SK-N-MC (cell line): ENCODE measurements at places on chromosomes 3 and 15.

DNA sequence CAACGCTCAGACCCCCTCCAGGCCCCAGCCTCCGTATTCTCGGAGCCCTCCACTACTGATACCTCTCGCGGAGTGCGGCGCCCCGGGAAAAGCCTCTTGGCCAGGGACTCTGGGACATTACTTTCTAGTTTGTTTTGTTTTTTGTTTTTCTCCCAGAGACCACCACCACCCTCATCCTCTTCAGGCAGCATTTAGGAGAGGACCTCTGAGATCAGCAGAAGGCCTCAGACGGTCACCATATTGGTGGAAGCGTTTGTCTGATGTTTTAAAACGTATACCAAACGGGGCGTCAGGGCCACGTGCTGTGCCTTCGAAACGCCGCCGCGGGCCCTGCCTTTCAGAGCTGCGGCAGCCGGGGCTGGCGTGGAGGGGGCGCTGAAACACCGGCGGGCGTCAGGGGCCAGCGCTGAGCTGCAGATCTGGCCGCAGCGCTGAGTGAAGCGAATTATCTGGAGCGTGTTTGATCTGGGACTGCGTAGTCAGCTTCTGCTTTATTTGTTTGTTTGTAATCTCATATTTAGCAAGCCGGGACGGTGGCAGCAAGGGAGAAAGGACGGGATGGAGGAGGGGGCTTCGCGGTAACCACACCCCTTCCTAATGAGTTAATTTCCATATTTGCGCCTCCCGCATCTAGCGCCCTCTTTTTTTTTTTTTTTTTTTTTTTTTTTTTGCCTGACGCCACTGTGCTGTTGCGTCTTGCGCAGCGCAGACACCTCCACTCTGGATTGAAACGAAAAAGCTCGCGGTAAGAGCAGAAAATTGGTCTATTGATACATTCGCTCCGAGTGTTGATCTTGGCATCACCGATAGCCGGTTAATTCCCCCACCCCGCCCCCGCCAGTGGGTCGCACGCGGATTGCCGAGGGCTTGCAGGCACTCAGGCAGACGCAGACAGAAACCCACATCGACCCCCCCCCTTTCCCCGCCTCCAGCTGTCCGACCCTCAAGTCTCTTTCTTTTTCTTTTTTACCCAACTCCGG is 14.9 kb downstream of the SOX2 start:
- DNase-seq = no peak

DNA sequence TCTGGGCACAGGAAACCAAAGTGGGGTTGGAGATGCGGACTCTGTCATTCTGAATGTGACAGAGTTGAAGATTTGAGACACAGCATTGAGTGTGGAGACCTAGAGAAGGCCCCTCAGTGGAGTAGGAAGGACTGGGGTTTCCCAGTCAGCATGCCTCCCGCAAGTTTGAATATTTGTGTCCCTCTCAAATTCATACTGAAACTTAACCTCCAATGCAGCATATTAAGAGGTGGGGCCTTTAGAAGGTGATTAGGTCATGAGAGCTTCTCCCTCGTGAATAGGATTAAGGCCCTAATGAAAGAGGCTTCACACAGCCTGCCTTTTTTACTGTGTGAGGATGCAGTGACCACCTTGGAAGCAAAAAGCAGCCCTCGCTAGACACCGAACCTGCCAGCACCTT is 8.0 kb downstream of the HDDC3 start:
- no peak for DNase-seq

- DNase-seq = no peak
Measured at GRCh38 chr15:81889485-81889881, 156.3 kb downstream of the MEX3B start.

- DNase-seq = no peak
Measured at GRCh38 chr3:45566951-45567411, 27.6 kb upstream of the LIMD1 start.

GRCh38 chr3:120092474-120092873 is 1.8 kb downstream of the GSK3B start:
- no peak for DNase-seq

- no peak for DNase-seq
Measured at GRCh38 chr3:144128108-144128892, 156.7 kb downstream of the DIPK2A start.

DNA sequence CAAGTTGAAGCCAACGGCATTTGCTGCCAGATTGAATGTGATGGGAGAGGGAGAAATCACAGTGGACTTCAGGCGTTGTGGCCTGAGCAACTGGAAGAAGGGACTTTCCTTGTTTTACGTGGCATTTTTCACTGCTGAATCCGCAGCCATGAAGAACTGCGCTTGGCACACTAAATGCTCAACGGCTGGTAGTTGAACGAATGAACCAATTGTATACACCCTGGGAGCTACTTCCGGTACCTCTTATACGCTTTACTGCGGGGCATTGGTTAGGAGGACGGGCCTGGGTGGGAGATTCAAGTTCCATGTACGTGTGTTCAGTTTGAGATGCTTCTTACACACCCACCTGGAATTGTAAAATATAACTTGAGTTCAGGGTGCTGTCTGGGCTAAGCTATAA is 5.2 kb downstream of the SYNM start:
- DNase-seq = no peak

DNA sequence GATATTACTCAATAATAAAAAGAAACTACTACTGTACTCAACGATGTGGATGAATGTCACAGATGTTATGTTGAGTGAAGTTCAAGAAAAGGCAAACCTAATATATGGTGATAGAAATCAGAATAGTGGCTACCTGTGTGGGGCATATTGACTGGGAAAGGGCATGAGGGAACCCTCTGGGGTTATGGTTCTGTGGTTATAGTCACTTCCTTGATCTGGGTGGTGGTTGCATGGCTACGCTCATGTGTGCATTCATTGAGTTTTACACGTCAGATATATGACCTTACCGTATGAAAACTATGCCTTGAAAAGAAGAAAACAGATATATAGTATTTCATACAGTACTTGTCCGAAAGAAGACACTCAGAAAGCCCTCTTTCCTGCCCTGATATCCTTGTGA is 331.0 kb upstream of the LRRFIP2 start:
- DNase-seq = no peak

GRCh38 chr15:67839499-67839928 is 331 bp downstream of the RNU6-1 start:
- DNase-seq = peak; percentile 32

GRCh38 chr3:160580938-160581337 is 15.6 kb upstream of the KPNA4 start:
- DNase-seq = no peak

DNA sequence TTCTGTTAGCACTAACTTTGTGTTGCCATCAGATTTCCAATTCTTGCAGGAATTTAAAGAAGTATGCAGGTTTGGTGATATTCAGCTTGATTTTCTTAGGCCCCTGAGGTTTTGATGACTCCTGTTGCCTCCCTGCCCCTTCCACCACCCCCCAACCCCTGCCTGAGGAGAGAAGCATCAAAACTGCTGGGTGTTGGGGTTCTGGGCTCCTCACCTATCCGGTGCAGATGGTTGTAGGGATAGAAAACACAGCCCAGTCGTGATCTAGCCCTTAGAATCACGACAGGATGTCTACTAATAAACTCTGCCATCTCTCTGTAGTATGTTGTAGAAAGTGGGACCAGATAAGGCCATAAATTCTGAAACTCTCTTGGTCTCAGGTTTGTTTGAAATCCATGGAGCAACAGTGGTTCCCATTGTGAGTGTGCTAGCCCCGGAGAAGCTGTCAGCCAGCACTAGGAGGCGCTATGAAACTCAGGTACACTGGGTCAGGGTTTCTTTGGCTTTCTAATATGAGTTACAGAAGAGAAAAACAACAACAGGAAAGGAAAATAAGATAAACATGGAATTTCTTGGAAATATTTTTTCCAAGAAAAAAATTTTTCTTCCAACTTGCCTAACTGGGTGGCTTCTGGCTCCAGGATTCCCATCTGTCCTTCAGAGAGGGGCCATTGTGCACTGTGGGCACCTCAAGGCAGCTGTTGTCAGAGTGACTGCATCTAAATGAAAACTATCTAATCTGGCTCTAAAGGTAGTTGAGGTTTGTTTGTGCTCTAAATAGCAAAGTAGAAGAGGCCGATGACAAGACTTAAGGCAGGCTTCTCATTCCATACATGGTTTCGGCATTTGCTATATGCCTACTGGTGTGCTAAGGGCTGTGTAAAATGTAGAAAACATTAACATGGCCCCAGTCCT is 8.7 kb downstream of the SRP14 start:
- no peak for DNase-seq

DNA sequence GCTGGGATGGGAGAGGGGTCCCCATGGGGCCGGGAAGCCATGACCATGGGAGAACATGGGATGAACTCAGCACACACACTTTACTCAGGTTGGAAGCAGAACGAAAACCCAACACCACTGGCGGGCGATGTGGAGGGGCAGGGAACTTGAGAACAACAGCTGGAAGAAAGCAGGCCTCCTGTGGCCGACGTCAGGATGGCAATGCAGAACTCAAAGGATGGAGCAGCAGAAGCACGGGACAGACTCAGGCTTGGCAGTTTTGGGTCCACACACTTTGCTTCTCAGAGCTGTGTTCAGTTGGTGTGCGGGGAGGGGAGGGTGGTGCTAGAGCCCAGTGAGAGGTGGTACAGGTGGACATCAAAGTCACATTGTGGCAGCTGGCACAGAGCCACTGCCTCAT is 80.7 kb downstream of the SEC22A start:
- no peak for DNase-seq
